ENCODE measurements at places on chromosomes 4 and X. TPM values are rescaled to one million over a fixed set of nuclear protein-coding genes. Genes with fewer than 3 reads are reported as not detected.

NEUROG2 gene
- not detected for total RNA-seq

SPANXN3 gene
- not detected for total RNA-seq

MAGEA2B gene
- total RNA-seq, result not detected

UGT2A1 gene
- not detected for total RNA-seq

ARFIP1 gene
- total RNA-seq, result 19.1 TPM

RHOXF1 gene
- total RNA-seq, result 0.55 TPM

ATG4A gene
- total RNA-seq, result 10.8 TPM

TBX22 gene
- total RNA-seq, result not detected

C4orf36 gene
- total RNA-seq, result not detected

TRPC3 gene
- total RNA-seq, result 0.68 TPM

ARL9 gene
- 0.22 TPM for total RNA-seq

TENT5D gene
- total RNA-seq, result not detected

REELD1 gene
- total RNA-seq, result 0.15 TPM

MAGEC3 gene
- total RNA-seq, result not detected

CYSLTR1 gene
- 40.4 TPM for total RNA-seq

MFAP3L gene
- total RNA-seq, result not detected

TASL gene
- 4.5 TPM for total RNA-seq

AREG gene
- not detected for total RNA-seq

PARM1 gene
- not detected for total RNA-seq

ADAM29 gene
- total RNA-seq, result not detected

FATE1 gene
- not detected for total RNA-seq

CT83 gene
- not detected for total RNA-seq

WNK3 gene
- 0.14 TPM for total RNA-seq

XAGE2 gene
- not detected for total RNA-seq

TMEM156 gene
- 27.0 TPM for total RNA-seq

WDR17 gene
- 0.39 TPM for total RNA-seq

CLDN2 gene
- not detected for total RNA-seq

HSFX4 gene
- not detected for total RNA-seq

FAM53A gene
- 0.93 TPM for total RNA-seq

PNMA6A gene
- total RNA-seq, result 0.68 TPM

GK gene
- total RNA-seq, result 18.9 TPM

SLC9B1 gene
- total RNA-seq, result 2.0 TPM

TSPAN7 gene
- not detected for total RNA-seq

AWAT2 gene
- not detected for total RNA-seq

HMGB3 gene
- total RNA-seq, result 53.1 TPM

PTCHD1 gene
- total RNA-seq, result not detected

NDUFC1 gene
- total RNA-seq, result 32.2 TPM

GLRB gene
- total RNA-seq, result not detected

SPACA5 gene
- total RNA-seq, result not detected

POU3F4 gene
- not detected for total RNA-seq

RXFP1 gene
- total RNA-seq, result not detected

GATA1 gene
- total RNA-seq, result not detected

PABPC4L gene
- not detected for total RNA-seq

NKX3-2 gene
- total RNA-seq, result not detected

GAGE1 gene
- not detected for total RNA-seq

MAGEA9B gene
- total RNA-seq, result not detected

VCX3B gene
- total RNA-seq, result not detected

TKTL1 gene
- 3.0 TPM for total RNA-seq

MXD4 gene
- total RNA-seq, result 26.7 TPM

GRIA3 gene
- not detected for total RNA-seq

SPATA18 gene
- total RNA-seq, result 0.71 TPM

JCHAIN gene
- total RNA-seq, result 0.78 TPM

Measured in activated naive CD4-positive, alpha-beta T cell treated with anti-CD3 and anti-CD28 coated beads, Interleukin-2, amount 10 ng/mL, durations not matched to agents 5 hours and 36 hours (primary cell).